Activated CD8-positive, alpha-beta memory T cell treated with anti-CD3 and anti-CD28 coated beads, Interleukin-2, amount 10 ng/mL, durations not matched to agents 7 days and 5 days (primary cell): ENCODE measurements at places on chromosomes 7 and 10. TPM values are rescaled to one million over a fixed set of nuclear protein-coding genes. Genes with fewer than 3 reads are reported as not detected.

The GIMAP6 gene
- total RNA-seq: 54.6 TPM

The PRRT4 gene
- total RNA-seq: 0.18 TPM

The CPEB3 gene
- 4.3 TPM for total RNA-seq

The CLCN1 gene
- total RNA-seq: 0.09 TPM

The MCM10 gene
- 75.1 TPM for total RNA-seq

The IGFBP1 gene
- not detected for total RNA-seq

The SPDYE6 gene
- total RNA-seq: not detected

The CRHR2 gene
- not detected for total RNA-seq
